ENCODE measurements at places on chromosomes 16 and 17. TPM values are rescaled to one million over a fixed set of nuclear protein-coding genes. Genes with fewer than 3 reads are reported as not detected.

Gene MEOX1
- 1.1 TPM for total RNA-seq

Gene DGKE
- 7.2 TPM for total RNA-seq

Gene TBC1D3K
- not detected for total RNA-seq

Gene MMD
- 21.9 TPM for total RNA-seq

DNA sequence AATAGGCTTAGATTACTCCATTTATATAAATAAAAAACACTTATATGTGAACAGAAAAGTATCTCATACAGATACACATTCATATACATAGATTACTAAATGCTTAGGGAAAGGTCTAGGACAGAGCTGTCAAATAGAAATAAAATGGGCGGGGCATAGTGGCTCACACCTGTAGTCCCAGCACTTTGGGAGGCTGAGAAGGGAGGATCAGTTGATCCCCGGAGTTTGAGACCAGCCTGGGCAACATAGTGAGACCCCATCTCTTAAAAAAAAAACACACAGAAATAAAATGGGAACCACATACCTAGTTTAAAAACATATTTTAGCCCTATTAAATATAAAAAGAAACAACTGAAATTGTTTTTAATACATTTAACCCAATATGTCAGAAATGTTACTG is 58.9 kb downstream of the CFDP1 start:
- no peaks in the 10 kb centered on the region for H3K36me3 ChIP-seq
- H3K27me3 ChIP-seq = no peaks in the 10 kb centered on the region
- peaks cover 5% of the 10 kb centered on the region for H3K4me1 ChIP-seq
- H3K4me3 ChIP-seq = no peak overlapping the region

DNA sequence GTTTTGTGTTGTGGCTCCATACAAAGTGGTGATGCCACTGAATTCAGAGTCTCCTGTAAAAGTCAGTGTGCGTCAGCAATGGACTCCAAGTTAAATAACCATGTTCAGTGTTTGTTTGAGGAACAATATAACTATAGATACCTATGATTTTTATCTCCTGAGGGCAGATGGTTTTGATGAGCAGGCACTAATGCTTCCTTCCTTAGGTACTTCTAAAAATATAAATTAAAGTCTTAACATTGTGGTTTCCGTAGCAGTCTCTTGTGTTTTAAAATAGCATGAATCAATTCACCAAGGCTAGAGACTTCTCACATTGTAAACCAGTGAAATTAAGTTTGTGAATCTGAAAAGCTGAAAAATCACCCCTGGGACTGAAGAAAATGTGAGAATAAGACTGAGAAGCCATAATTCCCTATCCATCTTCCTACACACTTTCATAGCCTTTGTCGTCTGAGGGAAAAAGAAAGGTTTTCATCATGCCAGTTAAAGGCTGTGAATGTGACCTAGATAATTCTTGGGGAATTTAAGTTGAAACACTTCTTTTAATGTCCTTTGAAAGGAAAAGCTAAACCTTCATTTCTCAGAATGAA is 1502.9 kb downstream of the CDH11 start:
- no peaks in the 10 kb centered on the region for H3K4me1 ChIP-seq
- no peak for DNase-seq
- H3K27me3 ChIP-seq = no peaks in the 10 kb centered on the region
- H3K27ac ChIP-seq = no peak overlapping the region
- H3K4me3 ChIP-seq = no peak overlapping the region

DNA sequence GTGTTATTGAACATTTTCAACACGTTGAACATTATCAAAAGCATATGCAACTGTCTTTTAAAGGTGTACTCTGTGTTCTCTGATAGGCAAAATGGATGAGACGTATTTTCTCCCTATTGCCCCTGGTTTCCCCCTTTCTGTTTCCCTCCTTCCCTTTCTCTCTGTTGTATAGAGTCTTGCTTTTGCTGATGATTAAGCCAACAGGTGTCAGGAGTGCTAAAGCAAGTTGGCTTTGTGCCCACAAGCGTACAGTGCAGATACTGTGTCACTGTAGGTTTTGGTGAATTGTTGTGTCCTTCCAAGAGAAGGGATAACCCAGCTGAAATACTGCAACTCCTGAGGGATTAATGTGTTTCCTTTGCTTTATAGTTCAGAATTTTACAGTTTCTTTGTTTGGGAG is 74.4 kb downstream of the COX10 start:
- H3K4me1 ChIP-seq = no peaks in the 10 kb centered on the region
- DNase-seq = no peak
- H3K27ac ChIP-seq = no peak overlapping the region

DNA sequence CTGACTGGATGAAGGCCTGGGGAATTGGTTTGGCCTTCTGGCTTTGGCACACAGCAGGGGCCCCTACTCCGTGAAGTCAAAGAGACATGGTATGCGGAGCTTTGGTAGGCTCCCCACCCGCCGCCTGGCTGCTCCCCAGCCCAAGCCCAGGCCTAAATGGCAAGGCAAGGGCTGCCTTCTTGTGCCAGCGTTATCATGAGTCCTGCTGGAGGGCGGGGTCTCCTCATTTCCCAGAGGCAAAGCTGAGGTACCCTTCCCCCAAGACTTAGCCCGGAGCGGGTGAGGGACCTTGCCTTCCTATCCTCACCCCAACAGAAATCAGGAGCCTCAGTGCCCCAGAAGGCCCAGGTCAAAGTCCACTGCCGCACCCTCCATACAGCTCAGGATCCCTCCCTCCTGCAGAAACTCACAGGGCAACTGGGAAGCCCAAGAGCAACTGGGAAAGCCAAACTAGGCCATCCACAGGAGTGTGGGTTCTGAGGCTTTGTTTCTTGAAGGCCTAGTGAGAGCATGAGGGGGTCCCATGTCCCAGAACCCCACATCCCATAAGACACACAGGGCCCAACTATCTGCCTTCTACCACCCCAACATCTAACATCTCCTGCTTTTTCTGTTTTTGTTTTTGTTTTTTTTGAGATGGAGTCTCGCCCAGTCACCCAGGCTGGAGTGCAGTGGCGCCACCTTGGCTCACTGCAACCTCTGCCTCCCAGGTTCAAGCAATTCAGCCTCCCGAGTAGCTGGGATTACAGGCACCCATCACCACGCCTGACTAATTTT is 9.3 kb downstream of the PGAP3 start:
- no peak overlapping the region for H3K4me3 ChIP-seq
- no peaks in the 10 kb centered on the region for H3K36me3 ChIP-seq
- peaks cover 49% of the 10 kb centered on the region for H3K4me1 ChIP-seq
- peak; percentile 43 for DNase-seq
- H3K27ac ChIP-seq = peak overlapping the region; percentile 93

- no peaks in the 10 kb centered on the region for H3K36me3 ChIP-seq
- DNase-seq = no peak
- H3K4me1 ChIP-seq = no peaks in the 10 kb centered on the region
Measured at GRCh38 chr17:83024218-83024971, 55.0 kb upstream of the METRNL start.

DNA sequence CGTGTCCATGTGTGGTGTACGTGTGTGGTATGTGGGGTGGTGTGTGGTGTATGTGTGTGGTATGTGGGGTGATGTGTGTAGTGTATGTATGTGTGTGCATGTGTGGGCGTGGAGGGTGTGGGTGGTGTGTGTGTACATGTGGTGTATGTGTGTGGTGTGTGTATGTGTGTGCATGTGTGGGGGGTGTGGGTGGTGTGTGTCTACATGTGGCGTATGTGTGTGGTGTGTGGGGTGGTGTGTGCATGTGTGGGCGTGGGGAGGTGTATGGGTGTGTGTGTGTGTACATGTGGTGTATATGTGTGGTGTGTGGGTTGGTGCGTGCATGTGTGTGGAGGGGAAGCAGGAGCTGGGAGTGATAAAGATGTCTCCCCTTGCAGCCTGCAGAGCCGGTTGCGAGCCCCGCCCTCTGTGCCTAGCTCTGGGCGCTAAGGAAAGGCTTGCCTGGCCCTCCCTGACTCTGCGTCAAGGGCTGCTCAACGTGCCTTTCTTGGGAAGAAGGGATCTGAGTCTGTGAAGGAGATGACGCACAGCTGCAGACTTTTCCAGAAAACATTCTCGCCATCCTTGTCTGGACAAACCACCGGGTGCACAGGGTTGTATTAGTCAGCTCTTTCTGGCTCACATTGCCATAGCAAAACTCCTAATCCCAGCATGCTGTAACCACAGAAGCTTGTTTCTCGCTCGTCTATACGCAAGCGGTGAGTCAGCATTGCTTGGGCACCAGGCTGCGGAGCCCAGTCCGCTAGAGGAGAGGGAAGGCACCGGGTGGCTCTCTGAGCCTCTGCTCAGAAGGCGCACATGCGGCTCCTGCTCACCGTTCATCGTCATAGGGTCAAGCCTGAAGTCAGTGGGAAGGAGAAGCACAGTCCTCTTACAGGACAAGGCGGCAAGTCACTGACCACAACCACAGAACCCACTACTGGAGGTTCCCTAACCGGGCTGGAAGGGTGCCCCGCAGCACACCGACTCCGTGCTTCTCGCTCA is 2.0 kb upstream of the CD300H start:
- no peak overlapping the region for H3K27ac ChIP-seq
- DNase-seq = peak; percentile 12
- H3K27me3 ChIP-seq = no peaks in the 10 kb centered on the region

- H3K27ac ChIP-seq = no peak overlapping the region
- no peaks in the 10 kb centered on the region for H3K4me1 ChIP-seq
- H3K27me3 ChIP-seq = no peaks in the 10 kb centered on the region
- H3K36me3 ChIP-seq = peaks cover 82% of the 10 kb centered on the region
- peak; percentile 64 for DNase-seq
Measured at GRCh38 chr17:47663912-47664623, 14.3 kb downstream of the KPNB1 start.

DNA sequence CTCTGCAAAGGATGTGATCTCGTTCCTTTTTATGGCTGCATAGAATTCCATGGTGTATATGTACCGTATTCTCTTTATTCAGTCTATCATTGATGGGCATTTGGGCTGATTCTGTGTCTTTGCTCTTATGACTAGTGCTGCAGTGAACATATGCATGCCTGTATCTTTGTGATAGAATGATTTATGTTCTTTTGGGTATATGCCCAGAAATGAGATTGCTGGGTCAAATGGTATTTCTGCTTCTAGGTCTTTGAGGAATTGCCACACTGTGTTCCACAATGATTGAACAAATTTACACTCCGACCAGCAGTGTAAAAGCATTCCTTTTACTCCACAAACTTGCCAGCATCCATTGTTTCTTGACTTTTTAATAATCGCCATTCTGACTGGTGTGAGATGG is 60.2 kb upstream of the ADORA2B start:
- DNase-seq = no peak
- H3K4me1 ChIP-seq = no peaks in the 10 kb centered on the region
- no peak overlapping the region for H3K27ac ChIP-seq
- no peaks in the 10 kb centered on the region for H3K27me3 ChIP-seq
- H3K36me3 ChIP-seq = no peaks in the 10 kb centered on the region

DNA sequence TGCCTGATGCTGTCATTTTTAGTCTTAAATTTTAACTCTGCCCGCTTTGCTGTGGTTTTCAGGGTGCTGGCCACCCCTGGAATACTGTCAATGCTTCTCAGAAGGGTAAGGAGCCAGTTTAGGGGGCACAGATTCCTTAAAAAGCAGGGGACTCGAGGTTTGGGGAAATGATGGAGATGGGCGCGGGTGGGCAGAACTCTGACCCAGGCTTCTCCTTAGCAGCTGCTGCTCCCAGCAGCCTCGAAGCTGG is 23.7 kb downstream of the STAT5A start:
- no peaks in the 10 kb centered on the region for H3K27me3 ChIP-seq
- peaks cover 30% of the 10 kb centered on the region for H3K36me3 ChIP-seq
- DNase-seq = no peak
- peaks cover 19% of the 10 kb centered on the region for H3K4me1 ChIP-seq
- H3K27ac ChIP-seq = peak overlapping the region; percentile 91
- H3K4me3 ChIP-seq = no peak overlapping the region

GRCh38 chr16:695355-696089 is 5.3 kb upstream of the WDR24 start:
- peak; percentile 97 for DNase-seq
- H3K27me3 ChIP-seq = no peaks in the 10 kb centered on the region
- H3K27ac ChIP-seq = no peak overlapping the region
- H3K4me3 ChIP-seq = no peak overlapping the region
- no peaks in the 10 kb centered on the region for H3K36me3 ChIP-seq

DNA sequence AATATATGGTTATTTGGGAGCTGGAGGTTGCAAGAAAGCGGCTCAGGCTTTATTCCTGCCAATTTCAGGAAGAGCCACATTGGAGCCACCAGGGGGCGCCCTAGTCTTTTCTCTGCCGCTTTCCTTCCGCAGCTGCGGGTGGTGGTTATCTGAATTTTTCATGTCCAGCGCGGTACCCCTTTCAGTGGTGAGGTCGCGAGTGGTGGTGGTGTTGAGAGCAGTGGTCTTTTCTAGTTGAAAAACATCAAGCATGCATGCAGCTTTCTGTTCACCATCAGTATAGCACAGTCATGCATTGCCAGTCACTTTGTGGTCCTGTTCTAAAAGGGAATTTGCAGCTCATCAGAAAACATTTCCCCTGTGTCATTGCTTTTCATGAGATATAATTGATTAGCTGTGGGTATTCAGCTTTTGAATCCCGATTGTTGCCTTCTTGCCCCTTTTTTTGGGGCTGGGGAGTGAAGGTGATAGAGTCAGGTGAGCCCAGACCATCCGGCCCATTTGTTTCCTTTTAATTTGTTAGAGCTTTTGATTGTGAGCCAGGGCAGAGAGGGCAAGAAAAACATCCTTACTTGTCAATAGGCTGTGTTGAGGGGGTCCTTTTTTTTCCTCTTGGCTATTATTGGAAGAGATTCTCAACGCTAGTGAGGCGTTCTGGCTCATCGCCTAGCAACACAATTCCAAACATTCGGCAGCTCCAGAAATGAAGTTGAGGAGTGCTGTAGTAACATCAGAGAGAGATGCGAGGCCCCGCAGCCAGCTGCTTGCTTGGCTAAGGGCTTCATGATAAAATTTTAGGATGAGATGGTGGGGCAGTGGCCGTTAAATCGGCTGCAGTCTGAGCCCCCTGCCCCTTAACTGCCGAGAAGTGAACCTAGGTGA is 119.0 kb downstream of the SNX29 start:
- DNase-seq = peak; percentile 85
- no peak overlapping the region for H3K4me3 ChIP-seq
- H3K27me3 ChIP-seq = no peaks in the 10 kb centered on the region
- peaks cover 24% of the 10 kb centered on the region for H3K4me1 ChIP-seq

DNA sequence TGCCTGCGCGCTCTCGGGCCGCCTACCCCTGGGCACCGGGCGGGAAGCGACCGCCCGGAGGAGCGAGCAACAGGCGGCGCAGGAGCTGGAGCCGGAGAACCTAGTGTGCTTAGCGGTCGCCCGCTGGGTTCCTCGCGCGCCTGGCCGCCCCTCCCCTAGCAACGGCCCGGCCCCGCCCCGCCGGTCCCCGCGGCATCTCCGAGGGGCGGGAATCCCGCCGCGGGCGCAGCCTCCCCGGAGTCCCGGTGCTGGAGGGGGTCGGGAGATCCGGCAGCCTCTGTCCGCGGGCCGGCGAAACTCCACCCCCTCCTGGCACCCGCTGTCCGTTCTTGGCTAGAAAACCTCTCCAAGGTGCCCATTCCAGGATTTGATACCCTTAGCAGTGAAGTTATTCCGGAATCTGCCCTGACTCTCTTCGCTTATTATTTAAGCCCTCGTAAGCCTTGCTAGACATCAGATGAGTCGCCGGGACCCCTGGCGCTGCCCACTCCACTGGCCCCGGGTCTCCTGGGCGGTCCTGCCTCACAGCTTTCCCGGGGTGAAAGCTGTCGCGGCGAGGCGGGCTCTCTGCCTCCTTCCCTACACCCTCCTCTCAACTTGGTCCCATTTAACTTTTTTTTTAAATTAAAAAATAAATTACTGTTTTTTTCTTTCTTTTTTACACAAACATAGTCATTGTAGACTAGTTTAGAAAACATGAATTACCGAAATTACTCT is at the start of gene RPRML:
Gene RPRML, minus strand, starts transcription at position 107 of the 717 bp plus-strand sequence. CDS start 246 bp downstream, outside the sequence.
- peak; percentile 28 for DNase-seq
- H3K36me3 ChIP-seq = no peaks in the 10 kb centered on the region
- H3K27ac ChIP-seq = no peak within 1 kb of the TSS
- peak within 1 kb of the TSS; percentile 46 for H3K4me3 ChIP-seq
- peaks cover 13% of the 10 kb centered on the region for H3K27me3 ChIP-seq

- H3K36me3 ChIP-seq = peaks cover 19% of the 10 kb centered on the region
- H3K4me3 ChIP-seq = no peak overlapping the region
- peaks cover 24% of the 10 kb centered on the region for H3K4me1 ChIP-seq
- no peaks in the 10 kb centered on the region for H3K27me3 ChIP-seq
- H3K27ac ChIP-seq = peak overlapping the region; percentile 96
Measured at GRCh38 chr16:83954577-83955016, 1.6 kb downstream of the OSGIN1 start.

All from thyroid gland (tissue), 4 donors.